ENCODE measurements at places on chromosomes 1 and 21.
A peak's percentile ranks its signal among the peaks of the same experiment; 100 is the strongest.

DNA sequence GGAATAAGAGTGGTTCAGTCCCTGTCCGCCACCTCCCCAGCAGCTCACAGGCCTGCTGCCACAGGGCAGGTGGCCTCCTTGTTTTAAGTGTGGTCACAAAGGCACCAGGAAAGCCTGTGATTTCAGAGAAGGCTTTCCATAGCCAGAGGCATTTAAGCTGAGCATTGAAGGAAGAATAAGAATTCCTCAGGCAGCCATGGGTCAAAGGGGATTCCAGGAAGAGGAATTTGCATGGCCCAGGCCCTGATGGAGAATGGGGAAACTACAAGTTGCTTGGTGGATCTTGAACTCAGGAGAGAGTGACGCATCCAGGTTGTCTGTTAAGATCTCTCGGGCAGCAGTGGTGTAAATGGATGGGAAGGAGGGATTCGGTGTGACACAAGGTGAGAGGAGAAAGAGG lies 66.7 kb downstream of the KLHDC7A start:
- DNase-seq: no peak

GRCh38 chr1:214983126-214983869 lies 99.2 kb upstream of the KCNK2 start:
- no peak for DNase-seq

GRCh38 chr1:2104621-2105427 lies 54.6 kb downstream of the PRKCZ start:
- no peak for DNase-seq

DNA sequence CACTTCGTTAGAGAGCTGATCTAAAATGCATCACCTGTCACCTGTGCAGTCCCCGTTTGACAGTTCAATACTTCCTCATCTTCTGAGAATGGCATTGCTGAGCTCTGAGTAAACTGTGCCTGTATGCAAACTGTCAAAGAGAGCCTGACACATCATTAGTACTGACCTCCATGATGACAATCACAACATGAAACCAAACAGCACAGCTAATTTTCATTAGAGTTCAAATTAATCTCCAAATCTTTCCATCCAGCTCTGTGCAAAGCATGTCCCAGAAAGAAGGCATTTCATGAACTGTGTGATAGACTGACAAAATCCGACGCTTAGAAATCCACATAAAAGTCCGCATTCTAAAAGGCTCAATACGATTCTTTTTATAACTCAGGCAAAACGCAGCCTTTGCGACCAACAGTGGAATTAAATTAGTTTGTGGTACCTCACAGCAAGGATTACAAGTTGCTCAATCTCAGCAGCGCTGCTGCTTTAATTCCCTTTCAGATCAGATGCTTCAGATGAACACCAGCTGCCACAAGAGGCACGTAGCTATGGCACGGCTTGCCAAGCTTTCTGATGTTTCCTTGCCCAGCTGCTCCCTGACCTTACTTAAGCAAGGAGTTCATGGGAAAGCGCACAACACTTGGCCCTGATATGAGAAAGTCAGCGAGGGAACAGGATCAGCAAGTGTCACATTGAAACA lies 765.5 kb upstream of the PRMT6 start:
- DNase-seq: no peak

GRCh38 chr21:15134701-15135470 lies 70.1 kb upstream of the NRIP1 start:
- DNase-seq: no peak

DNA sequence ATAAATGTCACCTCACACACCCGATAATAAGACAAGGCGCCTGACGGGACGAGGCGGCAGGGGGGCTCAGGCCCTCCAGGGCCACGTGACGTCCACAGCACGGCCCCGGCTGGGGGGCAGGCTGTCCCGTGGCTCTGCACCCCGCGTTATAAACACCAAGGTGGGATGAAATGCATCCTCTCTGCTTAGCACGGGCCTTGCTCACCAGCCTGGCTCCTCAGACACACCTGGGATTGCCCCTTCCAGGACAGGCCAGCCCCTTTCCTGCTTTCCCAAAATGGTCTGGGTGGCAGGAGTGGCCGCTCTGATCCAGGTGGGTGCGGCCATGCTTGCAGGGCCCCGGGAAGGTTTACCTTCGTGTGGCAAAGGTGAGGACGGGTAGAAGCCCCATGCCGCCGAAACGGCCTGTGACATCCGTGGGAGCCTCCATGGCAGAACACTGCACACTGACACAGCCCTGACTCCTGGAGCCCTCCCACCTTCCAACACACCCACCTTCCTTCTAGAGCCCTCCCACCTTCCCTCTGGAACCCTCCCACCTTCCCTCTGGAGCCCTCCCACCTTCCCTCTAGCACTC lies 35.9 kb downstream of the SLC19A1 start:
- no peak for DNase-seq

- DNase-seq: no peak
Observed at GRCh38 chr1:37797750-37798345, 4.2 kb downstream of the MANEAL start.

- no peak for DNase-seq
Observed at GRCh38 chr1:15626269-15626950, 9.2 kb downstream of the DDI2 start.

DNA sequence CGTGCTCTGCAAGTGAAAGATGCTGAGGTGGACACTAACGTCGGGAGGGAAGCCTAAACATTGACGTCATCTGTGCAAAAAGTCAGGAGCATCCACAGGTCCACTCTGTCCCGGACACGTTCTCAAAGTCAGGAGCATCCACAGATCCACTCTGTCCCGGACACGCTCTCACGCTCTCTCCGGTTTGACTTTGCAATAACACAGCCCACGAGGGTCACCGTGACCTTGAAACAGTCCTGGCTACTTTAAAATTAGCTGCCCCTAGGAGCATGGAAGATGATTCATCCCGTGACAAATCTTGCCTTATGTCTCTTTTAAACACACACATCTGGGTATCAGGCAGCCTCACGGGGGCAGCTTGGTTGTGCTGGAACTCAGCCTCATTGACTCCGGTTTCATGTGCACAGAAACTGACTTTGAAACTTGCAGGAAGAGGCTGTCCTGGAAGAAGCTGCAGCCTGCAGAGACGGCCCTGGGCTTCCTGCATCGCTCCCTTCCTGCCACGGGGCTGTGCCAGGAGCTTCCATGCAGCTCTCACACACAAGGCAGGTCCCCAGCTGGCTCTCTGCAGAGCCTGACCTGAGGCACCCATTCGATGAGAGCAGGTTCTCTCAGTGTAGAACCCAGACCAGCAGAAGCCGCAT lies 18.1 kb upstream of the COL18A1 start:
- DNase-seq: no peak

- DNase-seq: peak; percentile 37
Observed at GRCh38 chr1:175578425-175578824, 165.0 kb downstream of the TNR start.

GRCh38 chr1:36408479-36408878 lies 10.8 kb upstream of the LSM10 start:
- DNase-seq: no peak

- no peak for DNase-seq
Observed at GRCh38 chr1:30753118-30753517, 4.5 kb downstream of the LAPTM5 start.

GRCh38 chr1:93662481-93663207 lies 19.0 kb downstream of the BCAR3 start:
- DNase-seq: no peak

DNA sequence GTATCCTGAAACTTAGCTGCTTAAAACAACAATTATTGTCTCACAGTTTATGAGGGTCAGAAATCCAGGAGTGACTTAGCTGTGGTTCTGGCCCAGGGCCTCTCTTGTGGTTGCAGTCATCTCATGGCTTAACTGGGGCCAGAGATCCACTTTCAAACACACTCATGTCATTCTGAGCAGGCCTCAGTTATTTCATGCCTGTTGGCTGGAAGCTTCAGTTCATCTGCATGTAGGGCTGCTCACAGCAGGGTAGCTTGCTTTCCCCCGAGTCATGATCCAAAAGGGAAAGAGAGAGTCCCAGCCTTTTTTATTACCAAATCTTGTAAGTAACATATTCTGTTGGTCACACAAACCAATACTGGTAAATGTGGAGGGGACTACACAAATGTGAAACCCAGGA lies 96.6 kb upstream of the B3GALT2 start:
- DNase-seq: no peak

GRCh38 chr1:67635055-67635809 lies 49.8 kb upstream of the GADD45A start:
- DNase-seq: no peak

DNA sequence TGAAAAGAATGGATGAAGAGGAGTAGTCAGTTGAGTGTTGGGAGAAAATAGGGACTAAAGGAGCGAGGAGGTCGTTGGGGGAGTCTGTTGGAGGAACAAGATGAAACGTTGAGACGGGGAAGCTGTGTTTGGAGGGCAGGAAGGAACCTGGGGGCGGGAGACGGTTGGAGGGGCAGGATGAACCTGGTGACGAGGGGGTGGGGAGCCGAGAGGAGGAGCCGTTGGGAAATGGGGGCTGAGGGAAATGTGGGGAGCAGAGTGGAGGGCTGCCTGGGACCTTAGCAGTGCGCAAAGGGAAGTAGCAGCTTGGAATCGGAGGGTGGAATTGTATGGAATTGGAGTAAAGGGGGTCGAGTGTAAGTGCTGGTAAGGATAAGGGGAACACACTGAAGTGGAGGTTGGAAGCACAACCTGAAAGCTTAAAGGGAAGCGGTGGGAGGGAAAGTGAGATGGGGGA lies 630 bp downstream of the MTF2 start:
- DNase-seq: peak; percentile 12

DNA sequence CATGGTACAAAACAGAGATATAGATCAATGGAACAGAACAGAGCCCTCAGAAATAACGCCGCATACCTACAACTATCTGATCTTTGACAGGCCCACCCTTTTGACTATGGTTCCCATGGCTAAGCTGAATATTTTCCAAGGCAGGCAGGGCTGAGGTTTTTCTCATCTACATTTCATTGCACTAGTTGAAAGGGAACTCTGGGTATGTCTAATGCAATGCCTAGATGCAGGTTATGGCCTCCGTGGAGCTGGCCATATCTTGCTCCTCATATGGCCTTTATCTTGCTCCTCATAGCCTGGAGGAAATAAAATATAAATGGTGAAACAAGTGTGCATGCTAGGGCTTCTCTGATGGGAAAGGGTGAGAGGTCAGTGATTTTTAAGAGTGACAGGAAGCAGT lies 10.6 kb downstream of the SPRR5 start:
- DNase-seq: no peak

- peak; percentile 73 for DNase-seq
Observed at GRCh38 chr1:7366286-7366954, 404.7 kb upstream of the VAMP3 start.

DNA sequence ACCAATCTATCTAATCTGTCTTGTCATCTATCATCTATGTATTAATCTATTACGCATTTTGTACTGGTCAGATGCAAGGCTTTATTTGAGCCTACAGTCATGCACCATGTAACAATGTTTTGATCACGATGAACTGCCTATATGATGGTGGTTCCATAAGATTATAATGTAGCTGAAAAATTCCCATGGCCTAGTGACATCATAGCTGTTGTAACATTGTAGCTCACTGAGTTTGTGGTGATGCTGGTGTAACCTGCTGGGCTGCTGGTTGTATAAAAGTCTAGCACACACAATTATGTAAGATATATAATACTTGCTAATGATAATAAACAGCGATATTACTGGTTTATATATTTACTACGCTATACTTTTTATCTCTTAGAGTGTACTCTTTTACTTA lies 64.8 kb upstream of the IGSF5 start:
- no peak for DNase-seq

DNA sequence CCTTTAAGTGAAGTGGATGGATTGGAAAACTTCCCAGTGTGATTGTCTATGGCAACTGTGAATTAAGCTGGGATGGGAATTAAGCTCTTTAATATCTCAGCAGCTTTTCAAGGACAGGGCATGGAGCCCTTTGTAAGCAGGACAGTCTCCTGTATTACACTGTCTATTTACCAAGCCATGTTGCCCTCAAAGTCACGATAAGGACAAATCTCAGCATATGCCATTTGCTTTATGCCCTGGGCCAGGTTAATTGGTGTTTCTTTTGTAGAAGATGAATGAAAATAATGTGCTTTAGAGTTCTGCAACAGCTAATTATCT lies 17.6 kb downstream of the UTP25 start:
- DNase-seq: no peak

DNA sequence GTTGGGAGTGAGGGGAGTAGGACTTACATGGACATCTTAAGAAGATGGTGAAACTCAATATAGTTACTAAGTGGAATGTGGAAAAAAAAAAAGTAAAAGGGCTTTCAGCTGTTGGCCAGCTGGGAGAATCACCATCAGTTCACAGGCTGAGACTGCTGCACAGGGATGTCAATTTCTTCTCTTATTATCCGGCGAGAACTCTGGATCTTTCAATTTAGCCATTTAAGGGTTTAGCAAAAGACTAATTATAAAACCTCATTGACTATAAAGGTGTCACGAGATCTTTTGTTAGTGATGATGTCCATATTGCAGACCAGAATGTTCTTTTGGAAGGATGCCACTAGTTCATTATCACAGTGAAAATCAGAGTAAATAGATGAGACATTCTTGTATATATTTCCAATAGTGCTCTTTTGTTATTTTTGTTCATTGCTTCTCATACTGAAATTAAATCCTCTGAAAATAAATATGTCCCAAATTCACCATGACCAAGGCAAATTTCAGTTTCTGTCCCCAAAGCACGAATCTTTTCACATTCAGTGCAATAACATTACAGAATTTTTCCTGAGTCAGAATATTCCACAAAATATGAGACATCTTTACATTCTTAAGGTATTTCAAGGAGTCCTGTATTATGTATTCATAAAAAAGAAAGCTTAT lies 266.1 kb downstream of the DNM3 start:
- DNase-seq: no peak

- no peak for DNase-seq
Observed at GRCh38 chr1:238681021-238681420, 705.3 kb upstream of the CHRM3 start.

GRCh38 chr1:179589509-179589908 lies 2.1 kb upstream of the TDRD5 start:
- no peak for DNase-seq

DNA sequence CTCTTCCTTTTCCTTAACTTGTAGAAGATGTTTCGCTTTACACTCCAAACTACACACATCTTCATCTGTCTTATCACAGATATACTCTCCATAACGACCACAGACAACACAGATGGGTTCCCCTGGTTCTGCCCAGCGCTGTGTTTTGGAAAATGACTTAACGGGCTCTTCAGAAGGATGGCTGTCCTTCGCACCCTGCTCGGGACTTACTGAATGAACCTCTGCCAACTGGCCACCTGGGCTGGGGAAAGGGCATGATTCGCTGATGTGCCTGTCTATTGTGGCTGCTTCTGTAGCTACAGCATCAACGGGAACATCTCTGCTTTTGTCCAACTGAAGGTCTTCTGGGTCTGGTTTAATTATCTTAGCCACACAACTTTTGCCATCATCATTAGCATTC lies 3.4 kb downstream of the DDX59 start:
- DNase-seq: no peak

GRCh38 chr1:20534659-20535417 lies 17.5 kb upstream of the FAM43B start:
- DNase-seq: no peak
